ENCODE measurements at places on chromosomes 1 and 21.
A peak's percentile ranks its signal among the peaks of the same experiment; 100 is the strongest.

GRCh38 chr1:22814176-22815042 lies 103.8 kb downstream of the EPHB2 start:
- DNase-seq = peak; percentile 42

DNA sequence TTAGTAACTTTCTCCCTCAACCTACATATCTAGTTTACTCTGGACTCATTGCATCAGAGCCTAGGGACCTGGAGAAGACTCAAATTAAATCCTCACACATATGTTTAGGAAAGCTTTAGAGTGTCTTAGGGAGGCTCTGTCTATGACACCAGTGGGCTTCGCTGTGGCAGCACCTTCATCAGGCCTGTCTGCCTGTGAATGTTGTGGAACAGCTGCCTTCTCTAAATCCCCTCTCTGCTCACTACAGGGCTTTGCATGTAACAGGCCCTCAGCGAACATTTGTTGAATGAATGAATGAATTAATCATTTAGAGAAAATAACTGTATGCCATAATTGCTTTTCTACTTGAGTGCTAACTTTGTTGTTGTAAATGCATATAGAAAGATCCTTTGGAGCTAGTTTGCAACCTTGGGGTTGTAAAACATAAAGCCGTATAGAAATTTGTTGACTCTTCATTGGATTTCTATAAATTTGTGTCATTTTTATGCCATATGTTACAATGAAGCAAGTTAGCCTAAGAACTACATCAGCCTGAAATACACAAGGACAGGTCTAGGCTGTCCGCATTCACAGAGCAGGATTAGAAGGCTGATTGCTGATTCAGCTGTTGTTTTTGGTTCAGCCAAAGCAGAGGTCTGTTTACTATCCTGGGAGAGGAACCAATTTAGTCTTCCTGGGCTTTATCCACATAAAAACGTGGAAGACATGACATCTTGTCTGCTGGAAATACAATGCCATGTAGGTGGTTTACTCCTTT lies 238.0 kb downstream of the ASTN1 start:
- no peak for DNase-seq

GRCh38 chr1:226886122-226886901 lies 15.9 kb downstream of the PSEN2 start:
- DNase-seq = no peak

DNA sequence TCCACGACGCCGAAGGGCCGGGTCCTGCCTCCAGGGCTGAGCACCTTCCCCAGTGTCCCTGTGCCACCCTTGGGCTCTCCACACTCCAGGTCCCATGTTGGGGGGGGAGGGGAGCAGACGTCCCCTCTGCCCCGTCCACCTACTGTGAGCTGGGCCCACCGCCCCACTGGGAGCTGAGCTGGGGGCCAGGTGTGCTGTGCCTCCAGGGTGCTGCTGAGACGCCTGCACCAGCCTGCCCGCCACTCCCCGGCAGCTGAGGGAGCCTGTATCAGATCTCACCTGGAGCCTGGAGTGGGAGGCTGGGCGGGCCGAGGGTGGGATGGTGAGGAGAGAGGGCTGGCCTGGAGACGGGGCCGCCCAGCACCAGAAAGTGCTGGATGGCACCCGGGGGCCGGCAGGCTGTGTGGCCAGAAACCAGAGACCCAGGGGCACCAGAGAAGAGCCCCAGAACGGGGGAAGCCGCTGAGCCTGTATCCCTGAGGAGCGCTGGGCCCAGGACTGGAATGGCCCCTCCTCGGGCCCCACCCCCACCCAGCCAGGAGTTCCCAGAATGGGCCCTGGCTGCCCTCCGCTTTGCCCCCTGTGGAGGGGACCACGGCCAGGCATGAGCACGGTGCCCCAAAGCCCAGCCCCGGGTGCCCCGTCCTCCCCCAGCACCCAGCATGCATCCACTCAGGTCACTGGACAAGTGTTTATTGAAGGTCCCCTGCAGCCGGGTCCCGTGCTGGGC lies 3.4 kb downstream of the TNFRSF18 start:
- DNase-seq = no peak

- DNase-seq = no peak
Observed at GRCh38 chr1:63917571-63918417, 144.0 kb downstream of the ROR1 start.

Measured in HFF-Myc (cell line).